NCI-H1417 treated with DMSO at 0.1 percent for 48 hours (cell line): ENCODE measurements at places on chromosomes 5 and 9.
A peak's percentile ranks its signal among the peaks of the same experiment; 100 is the strongest.

GRCh38 chr9:116475201-116475600 is 211.9 kb upstream of the TRIM32 start:
- no peak for DNase-seq

GRCh38 chr5:123105864-123106263 is 16.8 kb downstream of the PRDM6 start:
- DNase-seq: no peak

- DNase-seq: no peak
Measured at GRCh38 chr5:53730943-53731342, 170.5 kb downstream of the NDUFS4 start.

- DNase-seq: no peak
Measured at GRCh38 chr9:27888661-27889295, 315.5 kb upstream of the C9orf72 start.

DNA sequence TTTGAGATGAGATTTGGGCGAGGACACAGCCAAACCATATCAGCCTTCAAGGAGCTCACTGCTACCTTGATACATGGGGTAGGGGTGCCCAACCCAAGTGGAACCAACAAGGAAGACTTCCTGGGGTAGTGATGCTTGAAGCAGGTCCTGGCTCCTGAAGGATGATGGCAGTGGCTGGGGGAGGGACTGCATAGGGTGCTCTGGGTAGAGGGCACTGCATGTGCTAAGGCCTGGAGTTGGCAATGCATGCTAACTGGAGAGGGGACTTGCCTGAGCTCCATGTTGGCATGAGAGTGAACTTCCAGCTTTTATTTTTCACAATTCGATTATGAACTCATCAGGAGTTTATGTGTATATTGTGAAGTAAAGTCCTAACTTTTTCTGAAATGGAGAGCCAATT is 58.6 kb upstream of the FRRS1L start:
- no peak for DNase-seq

GRCh38 chr5:147193123-147193522 is 41.7 kb upstream of the STK32A start:
- no peak for DNase-seq

GRCh38 chr5:57711946-57712345 is 229.3 kb upstream of the ACTBL2 start:
- no peak for DNase-seq

DNA sequence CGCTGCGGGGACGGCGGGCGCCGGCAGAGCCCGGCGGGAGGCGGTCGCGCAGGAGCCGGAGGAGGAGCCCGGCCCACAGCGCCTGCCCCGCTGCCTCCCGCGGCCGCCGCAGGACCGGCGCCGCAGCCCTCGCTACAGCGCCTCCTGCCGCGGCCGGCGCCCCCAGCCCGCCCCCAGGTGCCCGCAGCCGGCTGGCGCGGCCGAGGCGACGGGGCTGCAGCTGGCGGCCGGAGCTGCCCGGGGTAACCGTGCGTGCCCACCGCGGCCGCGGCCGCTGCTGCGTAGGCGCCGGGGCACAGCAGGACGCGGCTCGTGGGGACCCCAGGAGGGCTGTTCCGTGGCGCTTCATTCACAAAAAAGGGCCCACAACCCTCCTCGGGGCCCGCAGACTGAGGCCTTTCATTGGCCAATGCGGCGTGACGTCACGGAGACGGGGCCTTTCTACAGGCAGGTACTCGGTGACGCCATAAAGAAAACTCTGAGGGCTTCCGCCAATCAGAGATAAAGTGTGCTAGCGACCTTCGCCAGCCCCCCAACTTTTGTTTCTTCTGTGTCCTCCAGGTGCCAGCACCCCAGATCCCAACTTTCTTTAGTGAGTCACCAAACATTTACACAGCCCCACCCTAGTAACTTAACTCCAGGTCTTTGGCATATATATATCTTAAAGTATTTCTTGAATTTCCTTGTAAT is at the start of gene CDC14B:
CDC14B (minus strand) TSS at position 353 of the 690 bp plus-strand sequence. CDS start 465 bp downstream, outside the sequence.
- DNase-seq: peak; percentile 59

DNA sequence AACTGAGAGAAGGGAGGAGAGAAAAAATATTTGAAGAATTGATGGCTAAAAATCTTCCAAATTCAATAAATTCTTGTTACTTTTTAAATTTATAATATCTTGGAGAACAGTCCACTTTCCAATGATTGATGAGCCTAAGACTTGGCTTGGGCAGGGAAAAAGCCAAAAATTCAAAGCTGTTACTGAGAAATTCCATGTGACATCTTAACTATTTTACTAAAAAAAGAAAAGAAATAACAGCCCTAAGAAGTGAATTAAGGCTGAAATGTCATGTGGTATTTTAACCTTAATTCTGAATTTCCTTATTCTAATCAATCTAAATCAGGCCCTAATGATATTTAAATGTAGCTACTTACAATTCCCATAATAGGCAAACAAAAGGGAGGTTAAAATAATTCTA is 53.4 kb downstream of the CETN3 start:
- DNase-seq: no peak

GRCh38 chr5:130243641-130244040 is 339.4 kb downstream of the CHSY3 start:
- DNase-seq: no peak

DNA sequence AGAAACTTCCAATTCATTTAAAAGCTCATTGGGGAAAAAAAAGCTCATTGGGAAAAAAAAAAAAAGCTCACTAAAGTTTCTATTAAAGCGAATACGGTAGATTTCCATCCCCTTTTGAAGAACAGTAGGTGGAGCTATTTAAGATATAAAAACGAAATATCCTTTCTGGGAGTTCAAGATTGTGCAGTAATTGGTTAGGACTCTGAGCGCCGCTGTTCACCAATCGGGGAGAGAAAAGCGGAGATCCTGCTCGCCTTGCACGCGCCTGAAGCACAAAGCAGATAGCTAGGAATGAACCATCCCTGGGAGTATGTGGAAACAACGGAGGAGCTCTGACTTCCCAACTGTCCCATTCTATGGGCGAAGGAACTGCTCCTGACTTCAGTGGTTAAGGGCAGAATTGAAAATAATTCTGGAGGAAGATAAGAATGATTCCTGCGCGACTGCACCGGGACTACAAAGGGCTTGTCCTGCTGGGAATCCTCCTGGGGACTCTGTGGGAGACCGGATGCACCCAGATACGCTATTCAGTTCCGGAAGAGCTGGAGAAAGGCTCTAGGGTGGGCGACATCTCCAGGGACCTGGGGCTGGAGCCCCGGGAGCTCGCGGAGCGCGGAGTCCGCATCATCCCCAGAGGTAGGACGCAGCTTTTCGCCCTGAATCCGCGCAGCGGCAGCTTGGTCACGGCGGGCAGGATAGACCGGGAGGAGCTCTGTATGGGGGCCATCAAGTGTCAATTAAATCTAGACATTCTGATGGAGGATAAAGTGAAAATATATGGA is at the start of gene PCDHGA12:
PCDHGA12 (plus strand) TSS at position 176 of the 782 bp plus-strand sequence; CDS start at position 429, 253 bp downstream.
- no peak for DNase-seq

GRCh38 chr5:88480245-88480644 is 211.6 kb upstream of the TMEM161B start:
- no peak for DNase-seq

DNA sequence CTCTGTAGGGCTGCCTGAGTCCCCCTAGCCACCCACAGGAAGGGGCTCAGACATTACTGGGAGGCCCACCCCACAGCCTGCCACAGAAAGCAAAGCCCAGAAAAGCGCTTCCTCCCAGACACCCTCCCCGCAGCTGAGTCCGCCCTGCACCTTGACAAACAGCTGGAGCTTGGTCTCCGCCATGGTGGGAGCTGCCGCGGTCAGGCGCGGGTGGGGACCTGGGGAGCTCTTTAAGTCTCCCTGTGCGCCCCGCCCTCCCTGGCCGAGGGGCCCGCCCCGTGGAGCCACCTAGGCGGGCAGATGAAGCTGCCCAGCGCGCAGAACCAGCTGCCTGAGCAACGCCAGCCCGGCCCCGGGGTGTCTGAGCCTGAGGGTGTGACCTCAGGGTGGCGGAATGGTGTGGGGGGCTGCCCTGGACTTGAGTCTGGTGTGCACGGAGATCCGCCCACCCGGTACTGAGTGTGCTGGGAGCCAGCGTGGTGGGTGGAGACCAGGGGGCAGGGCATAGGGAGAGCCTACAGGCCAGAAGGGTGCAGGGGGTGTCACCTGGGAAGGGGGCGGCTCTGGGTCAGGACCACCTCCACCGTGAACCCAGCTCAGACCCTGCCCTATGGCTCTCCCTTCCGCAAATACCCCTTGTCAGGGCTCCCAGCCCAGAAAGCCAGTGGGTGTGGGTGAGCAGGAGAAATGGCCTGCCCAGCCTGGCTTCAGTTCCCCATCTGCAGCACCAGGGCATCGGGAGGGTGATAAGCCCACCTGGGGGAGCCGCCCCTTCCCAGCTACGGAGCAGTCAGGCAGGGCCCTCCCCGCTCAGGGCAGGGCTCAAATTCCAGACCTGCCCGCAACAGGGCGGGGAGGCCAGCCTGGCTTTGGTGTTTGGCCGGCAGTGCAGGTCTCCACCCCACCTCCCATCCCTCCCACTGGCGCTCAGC is at the start of gene CLIC3:
CLIC3 (minus strand) TSS at position 208 of the 932 bp plus-strand sequence; CDS start at position 183, 25 bp downstream.
- no peak for DNase-seq

- DNase-seq: no peak
Measured at GRCh38 chr9:34396276-34397214, 19.8 kb upstream of the MYORG start.

GRCh38 chr5:127673117-127673800 is 24.4 kb downstream of the CTXN3 start:
- DNase-seq: no peak

DNA sequence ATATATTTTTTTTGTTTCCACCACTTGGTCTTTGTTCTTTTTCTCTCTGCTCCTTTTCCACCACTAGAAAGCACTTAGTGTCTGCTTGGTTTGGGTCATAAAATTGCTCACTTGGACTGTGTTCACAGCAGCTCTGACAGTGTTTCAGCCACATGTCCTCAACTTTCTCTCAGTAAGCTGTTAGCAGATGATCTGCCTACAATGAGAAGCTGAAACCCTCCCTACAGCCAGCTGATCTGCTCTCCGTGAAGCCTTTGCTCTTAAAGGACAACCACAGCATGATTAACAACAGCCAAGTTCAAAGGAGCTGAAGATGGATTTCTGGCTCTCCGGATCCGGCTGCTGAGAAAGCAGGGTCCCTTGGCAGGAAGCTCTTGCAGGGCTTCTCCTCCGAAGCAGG is 31.6 kb downstream of the PRLR start:
- DNase-seq: no peak

DNA sequence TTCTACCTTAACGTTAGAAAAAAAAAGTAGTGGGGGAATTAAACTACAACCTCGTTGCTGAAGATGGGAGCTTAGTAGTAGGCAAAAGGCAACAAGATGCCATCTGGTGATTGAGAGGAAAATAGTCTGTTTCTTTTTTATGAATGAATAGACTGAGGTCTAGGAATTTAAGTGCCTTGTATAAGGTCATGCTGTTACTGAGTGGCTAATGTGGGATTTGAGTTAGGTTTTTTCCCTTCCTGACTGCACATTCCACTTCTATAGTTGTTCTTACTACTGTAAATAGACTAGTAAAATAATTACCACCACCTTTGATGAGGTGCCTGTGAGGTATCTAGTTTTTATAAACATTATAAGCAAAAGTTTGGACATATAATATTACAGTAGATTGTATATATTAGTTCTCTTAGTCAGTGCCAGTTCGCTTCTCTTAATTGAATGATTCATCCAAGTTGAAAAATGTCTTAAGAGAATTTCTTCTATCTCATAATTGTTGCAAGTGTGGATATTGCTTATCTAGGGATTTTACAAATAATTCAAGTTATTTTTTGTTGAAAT is 19.1 kb downstream of the FSD1L start:
- DNase-seq: no peak

DNA sequence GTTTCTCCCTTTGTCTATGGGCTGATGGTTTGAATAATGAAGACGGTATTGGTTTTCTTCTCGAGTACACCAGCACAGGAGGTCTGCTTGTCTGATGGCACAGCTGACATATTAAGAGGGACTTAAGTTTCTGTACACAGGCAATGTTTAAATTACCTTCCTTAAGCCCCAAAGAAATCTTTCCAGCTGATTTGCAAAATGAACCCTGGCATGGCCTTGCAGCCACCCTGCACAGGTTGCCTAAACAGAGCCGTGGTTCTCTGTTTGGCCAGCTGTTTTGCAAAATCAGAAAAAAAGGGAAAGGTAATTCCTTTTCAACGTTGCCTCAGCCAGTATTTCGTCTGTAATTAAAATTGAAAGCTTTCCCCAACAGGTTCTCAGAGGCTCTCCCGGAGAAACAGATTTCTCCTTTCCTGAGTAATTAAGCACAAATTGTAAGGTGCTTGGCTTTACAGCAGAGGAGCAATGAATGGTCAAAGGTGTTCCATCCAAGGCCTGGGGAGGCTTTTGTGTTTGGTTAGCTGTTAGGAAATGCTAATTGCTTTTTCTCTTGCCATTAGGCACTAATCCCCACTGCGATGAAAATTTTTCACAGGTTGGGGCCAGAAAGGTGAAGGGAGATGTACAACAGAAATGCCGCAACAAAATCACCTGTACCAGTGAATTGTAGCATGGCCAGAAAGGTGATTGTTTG is 138.9 kb downstream of the RASEF start:
- DNase-seq: peak; percentile 78

- DNase-seq: peak; percentile 84
Measured at GRCh38 chr5:91384671-91385430, 1.7 kb upstream of the ARRDC3 start.

- no peak for DNase-seq
Measured at GRCh38 chr9:83403527-83404238, 134.5 kb downstream of the FRMD3 start.

DNA sequence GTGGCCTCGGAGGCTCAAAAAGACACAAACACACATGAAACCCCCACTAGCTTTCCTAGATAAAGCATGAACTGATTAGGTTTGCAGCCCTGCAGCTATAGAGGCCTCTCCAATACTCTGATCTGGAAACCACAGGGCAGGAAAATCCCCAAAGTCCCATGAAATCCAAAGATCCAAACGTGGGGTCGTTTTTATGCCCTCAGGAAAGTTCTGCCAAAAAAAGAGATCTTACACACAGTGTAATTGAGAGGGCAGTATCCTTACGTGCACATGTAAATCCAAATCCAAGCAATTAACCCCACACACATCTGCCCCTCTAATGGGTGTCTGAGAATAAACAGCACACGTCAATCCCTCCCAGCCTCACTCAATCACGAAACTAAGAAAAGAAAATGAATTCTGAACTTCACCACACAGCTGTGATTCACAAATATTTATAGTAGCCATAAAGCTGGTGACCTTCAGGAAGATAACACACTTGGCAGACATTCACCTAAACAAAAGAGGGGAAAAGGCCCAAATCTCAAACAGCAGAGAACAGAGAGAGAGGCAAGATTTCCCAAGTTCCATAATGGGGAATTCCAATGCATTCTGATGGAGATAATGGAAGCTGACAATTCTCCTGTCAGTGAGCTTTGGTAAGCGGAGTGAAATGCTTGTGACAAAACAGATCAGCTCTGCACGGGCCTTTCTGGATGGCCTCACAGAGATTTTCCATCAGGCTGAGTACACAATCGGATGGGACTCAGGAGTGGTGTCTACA is 114.2 kb downstream of the SEMA5A start:
- no peak for DNase-seq

- DNase-seq: no peak
Measured at GRCh38 chr5:8289779-8290178, 420.8 kb downstream of the MTRR start.
